ENCODE measurements at places on chromosomes 13 and 19.

DNA sequence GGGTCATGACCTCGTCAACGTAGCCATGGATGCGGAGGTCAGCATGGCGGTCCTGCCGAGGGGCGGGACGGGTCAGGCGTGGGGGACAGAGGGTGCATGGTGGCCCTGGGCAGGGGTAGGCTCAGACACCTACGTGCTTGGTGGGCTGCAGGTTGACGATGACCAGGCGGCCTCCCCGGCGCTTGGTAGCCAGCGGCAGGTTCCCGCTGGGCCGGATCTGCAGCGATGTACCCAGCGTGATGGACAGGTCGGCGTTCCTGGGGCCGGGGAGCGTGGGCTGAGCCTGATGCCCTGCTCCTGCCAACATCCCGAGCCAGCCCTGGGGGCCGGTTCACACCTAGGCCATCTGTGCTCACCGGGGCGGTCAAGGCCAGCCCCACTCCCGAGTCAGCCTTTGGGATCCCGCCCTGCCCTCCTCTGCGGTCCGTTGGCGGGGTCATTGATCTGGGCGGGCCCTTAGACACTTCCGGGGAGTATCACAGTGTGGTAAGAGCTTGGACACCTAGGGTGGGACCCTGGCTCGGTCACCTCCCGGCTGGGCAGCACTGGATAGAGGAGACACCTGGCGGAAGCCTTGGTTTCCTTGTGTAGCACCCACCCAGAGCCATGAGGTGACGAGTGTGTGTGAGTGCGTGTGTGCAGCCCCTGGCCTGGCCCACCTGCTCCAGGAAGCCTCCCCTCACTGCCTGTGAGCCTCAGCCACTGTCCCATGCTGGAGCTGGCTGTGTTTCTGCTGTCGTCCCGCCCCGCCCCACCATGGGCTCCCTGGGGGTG lies 7.3 kb downstream of the SIRT6 start:
- DNase-seq = no peak

- DNase-seq = no peak
These were observed 459.4 kb upstream of the PCDH20 start for GRCh38 chr13:61874970-61875579.

DNA sequence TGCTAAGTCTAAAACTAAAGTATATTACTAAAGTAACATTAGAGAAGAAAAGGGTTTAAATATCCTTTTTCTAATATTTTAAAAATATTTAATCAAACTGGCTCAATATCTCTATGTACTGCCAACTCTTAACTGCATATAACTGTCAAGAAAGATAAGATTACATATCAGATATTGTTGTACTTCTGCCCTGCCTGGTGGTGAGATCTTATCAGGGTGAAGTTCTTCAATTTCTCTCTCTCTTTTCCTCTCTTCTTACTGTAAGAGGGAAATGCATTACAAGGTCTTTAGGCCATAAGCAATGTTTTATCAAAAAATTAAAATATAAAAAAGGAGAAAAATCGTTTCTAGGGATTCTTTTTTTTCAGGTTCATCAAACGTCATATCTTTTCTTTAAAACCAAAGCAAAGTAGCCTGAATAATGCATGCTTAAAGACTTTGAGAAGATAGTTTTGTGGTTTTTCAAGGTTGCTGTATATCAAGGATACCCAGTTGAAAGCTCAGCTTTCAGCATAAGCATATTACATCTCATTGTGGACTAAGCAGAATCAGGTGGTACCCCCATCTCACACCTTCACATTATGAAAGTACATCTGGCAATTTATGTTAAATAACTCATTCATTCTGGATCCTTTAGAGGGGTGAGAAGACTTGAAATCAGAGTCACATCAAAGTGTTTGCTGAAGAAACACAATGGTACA lies 1625.7 kb upstream of the SLC10A2 start:
- no peak for DNase-seq

DNA sequence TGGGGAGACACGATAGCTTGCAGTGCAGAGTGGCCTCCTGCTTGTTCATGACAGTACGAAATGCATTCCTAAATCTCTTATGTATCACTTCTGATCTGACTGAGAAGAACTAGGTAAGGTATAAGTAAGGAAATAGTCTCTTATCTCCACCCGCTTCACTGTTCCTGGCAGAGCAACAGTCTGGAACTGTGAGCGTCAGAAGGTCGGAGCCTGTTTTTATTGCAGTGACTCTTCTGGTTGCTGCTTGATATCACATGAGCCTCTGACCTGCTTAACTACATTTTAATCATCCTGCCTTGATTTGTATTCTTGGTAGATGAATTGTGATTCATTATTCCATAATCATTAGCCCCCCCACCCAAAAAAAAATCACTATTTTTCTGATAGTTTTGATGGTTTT lies 69.0 kb downstream of the COL4A2 start:
- DNase-seq = no peak

All from GM03348 (cell line).